ENCODE measurements at places on chromosomes 7 and 10. TPM values are rescaled to one million over a fixed set of nuclear protein-coding genes. Genes with fewer than 3 reads are reported as not detected.

- no peaks in the 10 kb centered on the region for H3K36me3 ChIP-seq
- DNase-seq = no peak
- H3K4me3 ChIP-seq = no peak overlapping the region
- H3K27ac ChIP-seq = no peak overlapping the region
- peaks cover 5% of the 10 kb centered on the region for H3K4me1 ChIP-seq
Measured at GRCh38 chr7:90708841-90709317, 112.8 kb downstream of the CDK14 start.

GRCh38 chr10:74825371-74826141, 844 bp upstream of the KAT6B start:
- H3K4me3 ChIP-seq = peak overlapping the region; percentile 70
- H3K27ac ChIP-seq = peak overlapping the region; percentile 96
- H3K27me3 ChIP-seq = no peaks in the 10 kb centered on the region
- DNase-seq = peak; percentile 78
- H3K36me3 ChIP-seq = no peaks in the 10 kb centered on the region
- peaks cover 46% of the 10 kb centered on the region for H3K4me1 ChIP-seq

- H3K4me1 ChIP-seq = no peaks in the 10 kb centered on the region
- DNase-seq = no peak
- H3K27ac ChIP-seq = no peak overlapping the region
- H3K27me3 ChIP-seq = peaks cover 6% of the 10 kb centered on the region
- no peaks in the 10 kb centered on the region for H3K36me3 ChIP-seq
Measured at GRCh38 chr10:78475437-78475836, 441.8 kb downstream of the RPS24 start.

DNA sequence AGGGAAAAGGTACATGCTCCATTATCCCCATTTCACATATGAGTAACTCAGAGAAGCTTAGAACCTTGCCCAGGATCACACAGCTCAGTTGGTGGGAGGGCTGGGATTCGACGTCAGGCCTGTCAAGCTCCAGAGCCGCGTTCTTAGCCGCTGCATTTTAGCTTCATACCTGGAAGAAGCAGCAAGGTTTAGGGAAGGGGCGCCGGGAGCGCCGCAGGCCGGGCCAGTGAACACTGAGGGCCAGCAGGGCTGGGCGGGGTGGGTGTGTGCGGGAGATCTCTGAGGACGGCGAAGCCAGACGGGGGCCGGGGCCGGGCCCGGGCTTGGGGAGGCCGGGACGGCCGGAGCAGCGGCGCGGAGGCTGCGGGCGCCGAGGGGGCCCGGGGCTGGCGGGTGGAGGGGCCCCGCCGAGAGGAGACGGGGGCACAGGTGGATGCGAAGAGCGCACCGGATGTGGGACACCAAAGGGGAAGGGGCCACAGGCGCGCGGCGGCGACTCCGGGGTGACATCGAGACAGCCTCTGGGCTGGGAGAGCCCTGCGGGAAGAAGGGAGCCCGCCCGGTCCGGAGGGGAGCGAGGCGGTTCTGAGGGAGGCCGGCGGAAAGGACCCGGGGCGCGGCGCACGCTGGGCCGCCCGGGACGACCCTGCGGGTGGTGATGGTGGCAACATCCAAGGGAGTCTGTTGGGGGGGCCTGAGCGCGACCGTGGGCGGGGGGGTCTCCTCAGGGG, 498 bp downstream of the NDST2 start:
- peak overlapping the region; percentile 86 for H3K4me3 ChIP-seq
- DNase-seq = no peak
- H3K27ac ChIP-seq = peak overlapping the region; percentile 84

- no peak overlapping the region for H3K27ac ChIP-seq
- H3K36me3 ChIP-seq = no peaks in the 10 kb centered on the region
- H3K4me3 ChIP-seq = no peak overlapping the region
- DNase-seq = no peak
Measured at GRCh38 chr10:77533887-77534278, 103.7 kb downstream of the KCNMA1 start.

GRCh38 chr7:131595699-131596098, 39.3 kb upstream of the PODXL start:
- H3K4me1 ChIP-seq = no peaks in the 10 kb centered on the region
- no peak for DNase-seq
- peaks cover 2% of the 10 kb centered on the region for H3K27me3 ChIP-seq
- no peak overlapping the region for H3K4me3 ChIP-seq

The SYT15 gene
- total RNA-seq = 2.3 TPM

GRCh38 chr7:129607471-129608120, 3.9 kb upstream of the NRF1 start:
- peaks cover 13% of the 10 kb centered on the region for H3K4me1 ChIP-seq
- H3K27ac ChIP-seq = no peak overlapping the region
- no peaks in the 10 kb centered on the region for H3K27me3 ChIP-seq
- no peak overlapping the region for H3K4me3 ChIP-seq
- H3K36me3 ChIP-seq = no peaks in the 10 kb centered on the region

- no peak overlapping the region for H3K27ac ChIP-seq
- DNase-seq = no peak
- no peaks in the 10 kb centered on the region for H3K4me1 ChIP-seq
Measured at GRCh38 chr7:138838166-138838565, 40.2 kb upstream of the ATP6V0A4 start.

The ANKRD26 gene
- 4.0 TPM for total RNA-seq

DNA sequence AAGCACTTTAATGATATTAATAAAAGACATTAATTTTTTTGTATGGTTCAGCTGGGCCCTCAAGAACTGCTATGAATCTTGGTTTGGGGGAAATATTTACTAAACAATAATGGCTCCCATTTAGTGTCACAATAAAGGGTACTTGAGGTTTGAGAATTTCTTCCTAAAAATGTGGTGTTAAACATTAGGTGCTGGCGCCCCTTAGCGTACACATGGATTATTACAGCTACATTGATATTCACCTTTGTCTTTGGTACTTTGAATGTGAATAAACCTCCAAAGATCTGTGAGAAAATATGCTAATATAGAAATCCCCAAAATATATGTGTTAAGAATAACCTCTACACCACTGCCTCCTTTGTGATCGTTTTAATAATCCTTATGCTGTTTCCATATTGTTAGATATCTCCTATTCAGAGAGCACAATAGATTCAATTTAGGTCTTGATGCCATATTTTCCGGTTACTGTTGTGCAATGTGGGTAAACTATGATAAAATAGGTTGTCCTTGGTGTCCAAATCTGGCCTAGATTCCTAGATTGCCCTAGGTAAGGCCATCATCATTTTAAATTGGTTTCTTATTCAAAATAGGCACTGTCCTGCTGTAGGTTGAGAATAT, 161.8 kb upstream of the CACNA2D1 start:
- no peaks in the 10 kb centered on the region for H3K27me3 ChIP-seq
- H3K4me3 ChIP-seq = no peak overlapping the region
- no peak for DNase-seq
- no peak overlapping the region for H3K27ac ChIP-seq

DNA sequence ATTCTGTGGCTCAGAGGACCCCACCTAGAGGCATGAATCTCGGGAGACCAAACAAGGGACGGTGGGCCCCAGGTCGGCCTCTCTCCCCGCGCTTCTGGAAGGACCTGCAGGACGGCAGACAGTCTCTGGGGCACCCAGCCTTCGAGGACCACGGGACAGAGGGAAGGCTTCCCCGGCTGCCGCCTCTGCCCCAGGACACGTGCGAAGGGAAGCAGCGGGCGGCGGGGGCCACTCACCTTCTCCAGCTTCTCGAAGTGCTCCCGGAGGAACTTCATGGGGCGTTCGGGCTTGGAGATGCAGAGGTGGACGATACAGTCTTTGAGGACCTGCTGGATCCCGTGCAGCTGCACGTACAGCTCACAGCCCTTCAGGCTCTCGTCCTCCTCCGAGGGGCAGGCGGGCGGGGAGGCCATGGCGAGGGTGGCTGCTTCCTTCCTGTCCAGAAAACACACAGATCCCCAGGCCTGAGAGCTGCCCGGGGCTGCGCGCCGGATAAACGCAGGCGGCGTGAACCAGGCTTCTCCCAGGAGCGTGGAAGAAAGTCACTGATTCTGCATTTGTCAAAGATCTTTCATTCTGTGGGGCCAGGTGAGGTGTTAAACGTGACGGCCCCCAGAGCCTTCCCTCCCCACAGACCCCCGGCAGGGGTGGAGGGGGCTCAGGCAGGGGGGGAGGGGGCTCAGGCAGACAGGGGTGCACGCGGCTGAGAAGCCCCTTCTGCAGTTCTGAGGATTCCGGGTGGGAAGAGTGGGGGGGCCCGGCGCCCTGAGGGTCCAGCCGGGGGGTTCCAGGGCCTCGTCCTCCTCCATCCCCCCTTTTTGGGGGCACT, 15.2 kb upstream of the DNAAF5 start:
- H3K27me3 ChIP-seq = peaks cover 16% of the 10 kb centered on the region
- H3K4me3 ChIP-seq = peak overlapping the region; percentile 61
- peaks cover 11% of the 10 kb centered on the region for H3K4me1 ChIP-seq
- no peak overlapping the region for H3K27ac ChIP-seq
- peak; percentile 77 for DNase-seq
- no peaks in the 10 kb centered on the region for H3K36me3 ChIP-seq

DNA sequence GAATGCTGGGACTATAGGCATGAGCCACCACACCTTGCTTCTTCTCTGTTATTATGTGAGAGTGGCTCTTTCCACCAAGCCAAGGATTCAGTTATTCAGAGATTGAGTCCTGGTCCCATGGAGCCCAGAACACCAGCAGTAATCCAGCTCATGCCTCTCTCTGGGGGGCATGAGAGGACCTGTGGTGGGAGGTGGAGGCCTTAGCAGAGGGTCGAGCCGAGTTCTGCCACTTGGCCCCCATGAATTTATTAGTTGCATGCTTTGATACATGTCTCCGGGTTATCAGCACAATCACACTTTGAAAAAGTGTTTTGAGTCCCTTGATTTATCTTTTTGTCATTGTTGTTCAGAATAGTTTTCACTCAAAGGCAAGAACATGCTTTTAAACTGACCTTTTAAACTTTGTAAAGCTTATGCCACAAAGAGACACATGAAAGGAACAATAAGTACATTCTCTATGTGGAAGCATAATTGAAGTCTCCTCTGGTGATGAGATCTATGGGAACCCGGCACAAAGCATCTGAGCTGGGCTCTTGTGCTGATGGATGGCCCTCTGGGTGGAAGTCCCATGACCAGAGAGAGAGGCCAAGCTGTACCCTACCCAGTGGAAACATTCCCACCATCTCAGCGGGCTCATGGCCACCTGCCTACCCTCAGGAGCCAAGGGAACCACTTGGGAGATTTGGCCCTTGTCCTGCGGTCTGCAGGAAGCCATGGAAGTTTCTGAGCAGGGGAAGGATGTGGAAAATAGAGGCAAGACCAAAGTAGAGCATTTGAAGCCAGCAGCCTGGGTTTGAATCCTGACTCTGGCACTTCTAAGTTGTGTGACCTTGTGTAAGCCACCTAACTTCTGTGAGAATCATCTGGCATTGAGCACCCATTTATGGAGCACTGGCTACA, 53.9 kb downstream of the MINDY4 start:
- H3K27me3 ChIP-seq = no peaks in the 10 kb centered on the region
- H3K27ac ChIP-seq = no peak overlapping the region
- peaks cover 3% of the 10 kb centered on the region for H3K36me3 ChIP-seq
- no peak for DNase-seq
- H3K4me3 ChIP-seq = no peak overlapping the region

The ACTL6B gene
- not detected for total RNA-seq

The LEP gene
- 11.8 TPM for total RNA-seq
